ENCODE measurements at places on chromosomes 12 and 14. TPM values are rescaled to one million over a fixed set of nuclear protein-coding genes. Genes with fewer than 3 reads are reported as not detected.

- no peak overlapping the region for H3K27ac ChIP-seq
- DNase-seq, result no peak
- no peak overlapping the region for H3K4me3 ChIP-seq
- H3K36me3 ChIP-seq, result no peaks in the 10 kb centered on the region
- H3K4me1 ChIP-seq, result peaks cover 12% of the 10 kb centered on the region
- H3K27me3 ChIP-seq, result no peaks in the 10 kb centered on the region
These were observed 212.1 kb upstream of the ARID2 start for GRCh38 chr12:45517381-45517780.

DNA sequence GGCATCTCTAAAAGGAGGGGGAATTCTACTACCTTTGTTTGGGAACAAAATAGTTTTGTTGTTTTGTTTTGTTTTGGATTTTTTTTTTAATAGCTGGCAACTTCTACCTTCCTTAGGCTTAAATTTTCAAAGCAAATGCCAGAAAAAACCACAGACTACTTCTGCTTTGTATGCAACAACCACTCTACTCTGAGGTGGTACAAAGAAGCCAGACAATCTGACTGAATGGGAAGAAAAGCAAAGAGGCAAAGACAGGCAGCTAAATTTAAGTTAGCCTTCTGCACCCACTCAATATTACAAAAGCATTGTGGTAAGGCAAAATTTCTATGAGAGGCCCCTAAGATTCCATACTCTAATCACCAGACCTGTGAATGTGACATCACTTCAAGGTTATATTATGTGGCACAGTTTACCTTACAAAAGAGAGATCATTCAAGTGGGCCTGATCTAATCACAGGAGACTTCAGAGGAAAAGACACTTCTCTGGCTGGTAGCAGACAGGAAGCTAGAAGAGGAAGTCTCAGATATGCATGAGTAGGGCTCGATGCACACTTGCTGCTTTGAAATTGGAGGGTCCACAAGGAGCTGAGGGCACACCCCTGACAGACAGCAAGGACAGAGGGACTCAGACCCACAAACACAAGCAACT, 566.6 kb downstream of the RPS29 start:
- no peaks in the 10 kb centered on the region for H3K27me3 ChIP-seq
- no peaks in the 10 kb centered on the region for H3K4me1 ChIP-seq
- H3K27ac ChIP-seq, result no peak overlapping the region

GRCh38 chr12:53539526-53539925, 32.2 kb upstream of the NPFF start:
- no peak overlapping the region for H3K27ac ChIP-seq
- H3K4me3 ChIP-seq, result no peak overlapping the region
- H3K4me1 ChIP-seq, result peaks cover 3% of the 10 kb centered on the region
- peaks cover 55% of the 10 kb centered on the region for H3K36me3 ChIP-seq
- no peaks in the 10 kb centered on the region for H3K27me3 ChIP-seq
- DNase-seq, result no peak

DNA sequence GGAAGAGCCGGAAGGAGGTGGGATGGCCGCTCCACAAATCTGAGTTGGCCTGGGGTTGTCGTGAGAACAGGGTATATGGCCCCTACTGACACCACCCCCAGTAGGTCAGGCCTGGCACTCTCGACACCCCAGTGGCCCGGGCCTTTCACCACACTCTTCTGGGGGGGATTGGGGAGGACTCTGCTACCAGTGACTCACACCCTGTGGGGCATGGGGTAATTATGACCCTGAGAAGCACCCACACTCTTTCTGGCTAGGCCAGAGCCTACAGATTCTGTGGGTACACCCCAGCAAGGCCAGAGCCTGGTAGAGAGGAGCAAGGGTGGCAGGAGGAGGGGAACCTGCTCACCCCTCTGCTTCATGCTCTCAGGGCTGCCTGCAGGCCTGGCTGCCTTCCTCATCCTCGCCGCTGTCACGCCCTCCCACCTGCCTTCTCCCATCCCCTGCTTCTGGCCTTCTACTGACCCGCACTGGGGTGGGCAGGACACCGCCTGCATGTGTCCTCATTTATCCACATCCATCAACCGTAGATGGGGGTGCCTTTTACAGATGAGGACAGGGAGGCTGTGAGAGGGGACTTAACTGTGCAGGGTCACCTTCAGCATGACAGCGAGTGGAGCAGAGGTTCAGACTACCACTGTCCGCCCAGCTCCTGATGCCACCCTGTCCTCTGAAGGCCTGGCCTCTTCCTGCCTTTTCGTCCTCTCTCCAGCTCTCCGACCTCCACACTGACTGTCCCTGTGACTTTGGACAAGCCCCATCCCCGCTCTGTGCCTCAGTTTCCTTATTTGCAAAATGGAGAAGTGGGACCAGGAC, 18.4 kb downstream of the ASB2 start:
- no peak overlapping the region for H3K27ac ChIP-seq
- DNase-seq, result no peak
- H3K36me3 ChIP-seq, result no peaks in the 10 kb centered on the region
- no peaks in the 10 kb centered on the region for H3K27me3 ChIP-seq

DNA sequence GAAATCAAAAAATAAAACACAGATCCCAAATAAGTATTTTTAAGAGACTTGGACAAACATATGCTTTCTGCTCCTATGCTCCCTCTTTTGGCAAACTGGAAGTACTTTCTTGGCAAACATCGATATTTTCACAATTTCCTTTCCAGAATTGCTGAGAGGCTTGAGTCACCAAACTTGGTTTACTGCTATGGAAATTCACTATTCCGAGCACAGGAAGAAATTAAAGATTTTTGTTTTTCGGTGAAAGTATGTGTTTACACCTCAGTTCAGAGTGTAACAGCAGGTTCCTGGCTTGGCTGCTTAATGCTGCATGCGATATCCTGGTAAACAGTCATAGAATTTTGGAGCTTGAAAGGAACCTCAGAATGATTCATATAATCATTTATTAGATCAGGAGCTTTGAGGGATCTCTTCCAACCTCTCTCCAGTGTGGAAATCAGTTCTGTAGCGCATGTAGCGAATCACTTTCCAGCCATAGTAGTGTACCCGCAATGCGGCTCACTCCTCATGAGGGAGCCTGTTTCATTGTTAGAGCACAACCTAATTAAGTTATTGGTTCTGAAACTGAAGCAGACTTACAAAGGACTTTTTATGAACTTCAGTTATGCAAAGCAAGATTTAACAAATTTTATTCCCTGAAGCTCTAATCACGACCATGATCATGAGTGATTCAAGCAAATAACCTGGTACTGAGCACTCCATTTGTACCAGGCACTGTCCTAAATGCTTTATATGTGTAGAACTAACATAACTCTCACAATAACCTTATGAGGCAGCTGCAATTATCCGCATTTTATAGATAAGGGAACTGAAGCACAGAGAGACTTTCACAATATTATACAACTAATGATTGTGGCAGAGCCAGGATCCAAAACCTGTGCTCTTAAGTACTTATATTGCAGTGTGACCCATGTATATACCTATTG, 56.4 kb upstream of the ATP2A2 start:
- no peaks in the 10 kb centered on the region for H3K27me3 ChIP-seq
- no peak for DNase-seq
- no peaks in the 10 kb centered on the region for H3K36me3 ChIP-seq
- no peak overlapping the region for H3K4me3 ChIP-seq

GRCh38 chr12:31605531-31605930, 14.6 kb upstream of the DENND5B start:
- H3K27ac ChIP-seq, result no peak overlapping the region
- no peak for DNase-seq
- no peak overlapping the region for H3K4me3 ChIP-seq
- H3K27me3 ChIP-seq, result peaks cover 12% of the 10 kb centered on the region
- H3K36me3 ChIP-seq, result no peaks in the 10 kb centered on the region

GRCh38 chr14:56224691-56225681, 106.8 kb downstream of the PELI2 start:
- no peaks in the 10 kb centered on the region for H3K36me3 ChIP-seq
- H3K4me1 ChIP-seq, result no peaks in the 10 kb centered on the region
- H3K4me3 ChIP-seq, result no peak overlapping the region
- no peak overlapping the region for H3K27ac ChIP-seq
- no peak for DNase-seq

DNA sequence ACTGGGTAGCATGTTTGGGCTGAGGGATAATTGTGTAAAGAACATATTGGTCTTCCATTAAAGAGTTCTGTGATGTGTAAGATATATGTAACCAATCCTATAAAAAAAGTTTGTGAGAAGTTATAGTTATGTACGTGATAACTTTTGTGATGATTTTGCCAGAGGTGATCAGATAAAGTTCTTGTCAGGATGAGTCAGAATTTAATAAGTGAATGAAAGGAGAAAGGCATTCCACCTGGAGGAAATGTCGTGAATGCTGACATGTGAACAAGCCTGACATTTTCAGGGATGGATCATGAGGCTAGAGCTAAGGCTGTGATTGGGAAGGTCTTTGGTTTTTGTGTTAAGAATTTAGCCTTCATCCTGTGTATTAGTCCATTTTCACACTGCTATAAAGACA, 241.5 kb downstream of the SNAPC1 start:
- no peak for DNase-seq
- no peaks in the 10 kb centered on the region for H3K4me1 ChIP-seq
- H3K36me3 ChIP-seq, result no peaks in the 10 kb centered on the region
- H3K4me3 ChIP-seq, result no peak overlapping the region

GRCh38 chr12:118446247-118446646, 69.9 kb downstream of the SUDS3 start:
- peaks cover 5% of the 10 kb centered on the region for H3K27me3 ChIP-seq
- no peaks in the 10 kb centered on the region for H3K4me1 ChIP-seq
- no peak for DNase-seq
- no peak overlapping the region for H3K27ac ChIP-seq
- H3K36me3 ChIP-seq, result no peaks in the 10 kb centered on the region

DNA sequence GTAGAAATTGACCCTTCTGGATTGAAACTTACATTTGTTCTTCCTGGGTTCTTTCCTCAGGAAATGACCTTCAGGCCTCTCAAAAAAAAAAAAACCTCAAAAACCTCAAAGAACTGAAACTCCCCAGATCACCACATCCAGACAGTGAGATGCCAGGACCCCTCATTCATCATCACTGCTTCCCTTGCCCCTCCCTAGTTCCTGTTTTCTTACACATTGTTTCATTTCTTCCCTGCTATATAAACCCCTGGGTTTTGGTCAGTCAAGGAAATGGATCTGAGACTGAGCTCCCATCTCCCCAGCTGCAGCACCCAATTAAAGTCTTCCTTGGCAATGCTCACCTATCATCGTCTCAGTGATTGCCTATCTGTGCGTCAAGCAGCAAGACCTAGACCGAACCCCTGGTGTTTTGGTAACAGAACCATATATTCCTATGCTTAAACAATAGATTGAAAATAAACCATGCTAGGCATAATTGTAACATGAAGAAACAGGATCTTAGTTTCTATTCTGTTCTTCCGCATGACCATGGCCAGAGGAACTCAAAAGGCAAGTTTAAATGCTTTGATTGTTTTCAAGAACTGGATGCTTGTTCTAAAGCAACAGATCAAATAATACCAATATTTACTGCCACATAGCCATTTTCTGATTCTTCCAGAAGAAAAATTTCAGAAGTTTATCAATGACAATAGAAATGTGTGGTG, 108.0 kb upstream of the MAX start:
- no peaks in the 10 kb centered on the region for H3K27me3 ChIP-seq
- no peak for DNase-seq
- H3K36me3 ChIP-seq, result no peaks in the 10 kb centered on the region

GRCh38 chr12:130988751-130989150, 35.0 kb downstream of the ADGRD1 start:
- H3K27ac ChIP-seq, result no peak overlapping the region
- H3K27me3 ChIP-seq, result no peaks in the 10 kb centered on the region
- no peaks in the 10 kb centered on the region for H3K4me1 ChIP-seq

- H3K4me3 ChIP-seq, result no peak overlapping the region
- peak; percentile 69 for DNase-seq
- H3K27me3 ChIP-seq, result no peaks in the 10 kb centered on the region
- no peaks in the 10 kb centered on the region for H3K36me3 ChIP-seq
- no peak overlapping the region for H3K27ac ChIP-seq
These were observed 61.3 kb downstream of the C14orf132 start for GRCh38 chr14:96100161-96101064.

The RNF212B gene
- not detected for total RNA-seq

The SYNDIG1L gene
- total RNA-seq, result not detected

The KCNA5 gene
- not detected for total RNA-seq

The FBLN5 gene
- total RNA-seq, result 1.5 TPM

The CCDC38 gene
- 0.11 TPM for total RNA-seq
